ENCODE measurements at places on chromosomes 6 and 20.

GRCh38 chr6:56375806-56376205 is 128.4 kb upstream of the COL21A1 start:
- no peak for DNase-seq

- DNase-seq, result no peak
These were observed 16.2 kb upstream of the TMEM181 start for GRCh38 chr6:158543606-158544185.

DNA sequence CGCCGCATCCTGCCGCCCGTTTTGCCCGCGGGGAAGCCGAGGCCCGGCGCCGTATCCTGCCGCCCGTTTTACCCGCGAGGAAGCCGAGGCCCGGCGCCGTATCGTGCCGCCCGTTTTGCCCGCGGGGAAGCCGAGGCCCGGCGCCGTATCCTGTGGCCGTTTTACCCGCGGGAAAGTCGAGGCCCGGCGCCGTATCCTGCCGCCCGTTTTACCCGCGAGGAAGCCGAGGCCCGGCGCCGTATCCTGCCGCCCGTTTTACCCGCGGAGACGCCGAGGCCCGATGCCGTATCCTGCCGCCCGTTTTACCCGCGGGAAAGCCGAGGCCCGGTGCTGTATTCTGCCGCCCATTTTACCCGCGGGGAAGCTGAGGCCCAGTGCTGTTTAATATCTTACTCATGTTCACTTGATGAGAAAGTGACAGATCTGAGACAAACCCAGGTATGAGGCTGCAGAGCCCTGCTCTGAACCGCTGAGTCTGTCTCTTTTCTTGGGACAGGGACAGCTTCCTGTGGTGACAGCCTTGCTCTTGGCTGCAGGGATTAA is 129.4 kb downstream of the CDH26 start:
- DNase-seq, result no peak

GRCh38 chr6:15528870-15529269 is 134.0 kb downstream of the DTNBP1 start:
- DNase-seq, result no peak

- DNase-seq, result no peak
These were observed 359.3 kb upstream of the PLCB4 start for GRCh38 chr20:8709627-8710026.

- DNase-seq, result peak; percentile 3
These were observed 56.7 kb downstream of the TRIM27 start for GRCh38 chr6:28867086-28867409.

- no peak for DNase-seq
These were observed 14.3 kb upstream of the POPDC3 start for GRCh38 chr6:105194106-105194505.

GRCh38 chr20:36320261-36320897 is 14.2 kb downstream of the DLGAP4 start:
- DNase-seq, result no peak

DNA sequence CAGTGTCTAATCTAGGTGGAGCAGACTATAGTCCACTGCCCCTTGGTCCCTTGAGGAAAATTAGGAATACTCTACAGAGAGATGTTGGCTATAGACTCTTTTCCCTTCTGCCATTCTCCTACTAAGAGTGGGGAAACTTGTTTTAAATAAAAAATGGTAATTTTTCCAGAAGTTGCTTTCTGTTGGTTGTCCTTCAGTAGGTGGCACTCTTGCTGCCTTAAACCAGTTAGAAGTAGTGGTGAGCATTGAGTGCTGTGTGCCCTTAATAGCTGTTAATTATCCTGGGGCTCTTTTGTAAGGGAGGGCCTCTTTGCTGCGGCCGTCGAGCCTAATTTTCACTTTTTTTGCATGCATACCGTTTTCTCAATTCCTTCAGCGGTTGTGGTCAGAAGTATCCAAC is 2.8 kb downstream of the CMTR1 start:
- no peak for DNase-seq

GRCh38 chr6:41170547-41171160 is 7.7 kb upstream of the TREM2 start:
- DNase-seq, result no peak

Data from LoVo (cell line).